ENCODE measurements at places on chromosomes 2 and 18.

DNA sequence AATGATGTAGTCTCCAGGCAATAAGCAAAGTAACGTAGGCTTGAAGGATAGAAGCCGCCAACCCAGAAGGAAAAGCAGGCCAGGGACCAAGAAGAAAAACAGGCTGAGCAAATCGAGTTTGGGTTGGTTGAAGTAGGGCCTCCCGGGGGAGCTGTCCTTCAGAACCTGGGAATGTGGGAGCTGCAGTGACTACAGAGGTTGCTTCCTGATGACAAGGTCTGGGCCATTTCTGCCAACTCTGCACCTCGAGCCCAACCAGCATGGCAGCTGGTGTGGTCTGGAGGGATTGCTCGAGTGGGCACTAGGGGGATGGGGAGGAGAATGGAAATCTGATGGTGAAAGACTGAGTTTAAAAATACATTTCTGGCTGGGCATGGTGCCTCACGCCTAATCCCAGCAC lies 14.1 kb downstream of the ACMSD start:
- DNase-seq, result no peak

DNA sequence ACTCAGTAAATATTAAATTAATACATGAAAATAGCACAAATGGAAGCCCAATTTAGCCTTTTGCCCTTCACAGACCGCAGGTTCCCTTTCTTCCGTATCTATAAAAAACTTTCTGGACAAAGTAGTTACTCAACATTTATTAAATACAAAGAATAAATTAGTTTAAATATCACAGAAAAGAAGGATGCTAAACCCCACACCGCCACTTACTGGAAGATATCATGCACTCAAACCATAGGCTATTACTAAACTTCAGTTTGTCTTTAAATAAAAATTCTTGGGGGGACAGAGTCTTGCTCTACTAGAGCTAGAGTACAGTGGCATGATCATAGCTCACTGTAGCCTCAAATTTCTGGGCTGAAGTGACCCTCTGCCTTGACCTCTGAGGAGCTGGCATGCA lies 120.7 kb upstream of the FHL2 start:
- DNase-seq, result no peak

DNA sequence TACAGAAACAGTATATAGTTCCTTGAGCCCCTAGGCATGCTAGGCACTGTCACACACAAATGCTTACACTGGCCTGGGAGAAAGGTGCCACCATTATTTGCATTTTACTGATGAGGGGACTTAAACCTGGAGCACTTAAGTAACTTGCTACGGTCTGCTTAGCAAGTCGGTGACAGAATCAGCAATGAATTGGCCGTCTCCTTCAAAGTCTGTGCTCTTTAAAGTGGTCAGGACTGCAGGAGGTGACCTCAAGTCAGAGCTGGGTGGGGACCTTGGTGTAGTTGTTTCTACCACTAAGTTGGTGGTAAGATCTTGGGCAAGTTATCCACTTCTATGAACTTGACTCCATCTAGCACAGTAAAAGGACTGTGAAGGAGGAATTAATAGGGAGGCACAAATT lies 34.8 kb downstream of the PTPRM start:
- no peak for DNase-seq

DNA sequence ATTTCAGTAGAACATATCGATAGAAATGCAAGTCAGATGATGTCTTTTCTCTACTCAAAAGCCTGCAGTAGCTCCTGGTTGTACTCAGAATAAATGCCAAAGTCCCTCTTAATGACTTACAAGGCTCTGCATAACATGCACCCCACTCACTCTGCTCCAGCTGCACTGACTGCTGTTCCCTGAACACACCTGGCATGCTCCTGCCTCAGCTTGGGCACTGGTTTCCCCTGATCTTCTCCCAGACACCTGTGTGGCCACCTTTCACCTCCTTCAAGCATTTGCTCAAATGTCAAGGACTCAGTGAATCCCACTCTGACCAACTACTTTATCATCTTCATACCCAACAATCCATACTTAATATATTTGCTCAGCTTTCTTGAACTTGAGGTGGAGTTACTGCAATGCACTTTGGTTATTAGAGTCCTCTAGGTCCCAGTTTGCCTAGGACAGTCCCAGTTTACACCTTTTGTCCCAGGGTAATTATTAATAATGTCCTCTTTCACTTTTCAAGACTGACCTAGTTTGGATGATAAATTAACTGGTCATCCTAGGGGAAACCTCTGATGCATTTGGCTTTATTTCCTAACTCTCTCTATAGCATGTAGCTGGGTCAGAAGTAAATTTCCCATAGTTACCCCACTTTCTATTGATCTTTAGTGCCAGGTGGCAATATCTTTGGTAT lies 44.1 kb downstream of the ACAA2 start:
- no peak for DNase-seq

- no peak for DNase-seq
Observed at GRCh38 chr18:78913395-78913794, 66.2 kb upstream of the SALL3 start.

DNA sequence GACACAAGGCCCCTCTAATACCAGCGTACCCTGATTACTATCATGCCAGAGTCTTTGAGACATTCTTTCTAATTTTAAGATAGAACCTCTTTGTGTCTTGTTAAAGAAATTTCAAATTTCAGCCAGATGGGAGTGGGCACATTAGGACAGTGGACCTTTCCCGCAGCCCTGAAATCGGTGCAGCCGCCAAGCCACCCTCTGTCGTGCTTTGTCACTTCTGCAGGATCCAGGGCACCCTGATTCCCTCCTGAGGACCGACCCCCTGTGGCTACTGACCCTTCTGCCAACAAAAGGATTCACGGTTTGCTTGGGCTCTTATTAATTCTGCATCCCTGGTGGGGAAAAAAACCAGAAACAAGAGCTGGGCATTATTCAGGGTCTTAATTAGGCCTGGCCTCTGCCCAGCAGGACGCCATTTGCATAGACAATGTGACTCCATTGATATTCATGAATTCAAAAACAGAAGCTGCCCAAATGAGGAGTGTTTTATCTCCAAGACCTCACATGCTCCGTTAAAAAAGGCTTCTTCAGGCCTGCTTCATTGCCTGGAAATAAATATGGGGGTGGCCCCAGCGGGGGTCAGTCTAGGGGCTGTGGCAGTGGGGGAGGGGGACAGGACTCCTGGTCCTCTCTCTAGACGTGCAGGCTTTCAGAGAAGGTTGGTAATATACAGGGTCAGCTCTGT lies 116.9 kb downstream of the ALPK2 start:
- no peak for DNase-seq

GRCh38 chr2:234292205-234292961 lies 204.5 kb downstream of the ARL4C start:
- DNase-seq, result peak; percentile 93

DNA sequence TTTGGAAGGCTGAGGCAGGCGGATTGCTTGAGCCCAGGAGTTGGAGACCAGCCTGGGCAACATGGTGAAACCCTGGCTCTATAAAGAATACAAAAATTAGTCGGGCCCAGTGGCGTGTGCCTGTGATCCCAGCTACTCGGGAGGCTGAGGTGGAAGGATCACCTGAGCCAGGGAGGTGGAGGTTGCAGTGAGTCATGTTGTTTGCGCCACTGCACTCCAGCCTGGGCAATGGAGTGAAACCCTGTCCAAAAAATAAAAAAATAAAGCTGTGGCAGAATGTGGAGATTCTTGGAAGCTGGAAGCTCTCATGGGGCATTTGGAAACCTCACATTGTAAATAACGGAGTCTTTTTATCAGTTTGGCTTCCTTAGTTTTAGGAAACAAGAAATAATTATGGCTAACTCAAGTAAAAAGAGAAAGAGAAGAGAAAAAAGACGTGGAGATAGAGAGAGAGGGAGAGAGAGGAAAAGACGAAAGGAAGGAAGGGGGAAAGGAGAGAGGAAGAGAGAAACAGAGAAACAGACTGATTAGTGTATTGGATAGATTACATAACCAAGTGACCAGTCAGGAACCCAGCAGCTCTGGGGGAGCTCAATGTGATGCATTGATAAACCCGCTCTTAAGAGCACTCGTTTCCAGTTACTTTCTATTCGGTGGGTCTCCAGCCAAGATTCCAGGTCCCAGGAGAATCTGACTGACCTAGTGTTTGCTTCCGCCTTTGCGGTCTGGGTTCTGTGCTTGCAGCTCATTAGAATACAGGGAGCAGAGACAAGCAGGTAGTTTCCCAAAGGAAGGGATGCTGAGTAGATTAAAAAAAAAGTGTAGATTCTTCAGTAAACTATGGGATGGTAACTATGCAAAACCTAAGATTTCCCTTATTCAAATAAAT lies 1.1 kb upstream of the SPAST start:
- peak; percentile 58 for DNase-seq

GRCh38 chr2:241070811-241071676 lies 31.0 kb downstream of the MTERF4 start:
- no peak for DNase-seq

- no peak for DNase-seq
Observed at GRCh38 chr2:28994074-28994473, 13.0 kb downstream of the TOGARAM2 start.

GRCh38 chr18:7307030-7307429 lies 76.1 kb downstream of the LRRC30 start:
- no peak for DNase-seq

- DNase-seq, result peak; percentile 99
Observed at GRCh38 chr2:73926493-73927327, at the start of gene DGUOK. DGUOK (plus strand) TSS chr2:73926880; CDS start chr2:73926911, 31 bp downstream.

- peak; percentile 52 for DNase-seq
Observed at GRCh38 chr18:60892855-60893254, 440.4 kb upstream of the CDH20 start.

DNA sequence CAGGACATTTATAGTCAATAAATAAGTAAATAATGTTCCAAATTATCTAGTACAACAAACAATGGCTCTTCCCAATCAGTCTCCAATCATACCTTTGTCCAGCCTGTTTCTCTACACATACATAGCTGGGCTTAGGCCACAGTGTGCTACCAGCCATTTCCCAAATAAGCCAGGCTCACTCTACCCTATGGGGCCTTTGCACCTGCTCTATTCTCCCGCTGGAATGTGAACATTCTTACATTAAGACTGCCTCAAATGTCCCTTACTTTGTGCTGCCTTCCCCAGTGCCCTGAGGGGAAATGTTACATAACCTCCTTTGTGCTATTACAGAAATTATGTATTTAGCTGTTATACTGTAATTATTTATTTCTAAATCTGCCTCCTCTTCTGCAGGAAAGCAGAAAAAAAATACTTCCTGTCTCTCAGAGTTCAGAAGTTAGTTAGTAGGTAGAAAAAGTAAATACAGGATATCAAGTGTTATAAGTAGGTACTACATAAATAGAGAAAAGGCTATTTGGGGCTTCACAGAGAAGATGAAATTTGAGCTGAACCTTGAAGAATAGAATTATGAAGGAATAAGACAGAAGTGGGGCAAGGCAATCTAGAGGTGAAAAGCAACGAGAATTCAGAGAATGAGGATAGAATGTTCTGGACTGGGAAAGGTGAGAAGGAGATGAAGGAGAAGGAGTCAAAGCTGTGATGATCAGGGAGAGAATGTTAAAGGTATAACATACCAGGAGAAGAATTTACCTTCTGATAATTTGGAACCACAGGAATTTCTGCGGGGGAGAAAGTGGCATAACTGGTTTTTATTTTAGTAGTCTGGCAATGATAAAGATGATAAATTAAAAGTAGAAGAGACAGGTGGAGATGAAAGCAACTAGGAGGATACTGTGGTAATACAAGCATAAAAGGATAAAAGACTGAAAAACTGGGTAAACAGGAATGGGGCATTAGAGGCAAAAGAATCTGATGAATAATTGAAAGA lies 37.0 kb downstream of the ROCK1 start:
- no peak for DNase-seq

DNA sequence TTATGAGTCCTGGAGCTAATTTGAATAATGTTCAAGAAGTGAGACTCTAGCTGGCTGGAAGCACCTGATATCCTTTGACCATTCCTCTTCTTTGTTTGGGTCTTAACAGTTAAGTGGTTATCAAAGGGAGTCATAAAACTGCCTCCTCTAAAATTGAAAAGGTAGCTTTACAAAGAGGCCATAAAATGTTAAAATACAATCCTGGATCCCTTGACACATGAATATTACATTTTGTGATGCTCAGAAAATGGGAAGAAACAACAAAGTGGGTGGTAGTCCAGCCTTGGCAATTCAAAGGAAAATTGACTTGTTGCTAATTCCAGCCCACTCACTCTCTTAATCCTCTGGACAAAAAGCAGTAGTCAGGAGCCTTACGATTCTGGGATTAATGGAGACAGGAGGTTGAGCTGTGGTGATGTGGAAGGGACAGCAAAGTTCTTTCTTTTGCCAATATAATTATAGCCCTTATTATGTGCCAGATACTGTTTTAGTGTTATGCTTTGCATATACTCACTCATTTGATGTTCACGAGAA lies 339.2 kb downstream of the PDE11A start:
- DNase-seq, result no peak

GRCh38 chr18:66560094-66560493 lies 43.8 kb downstream of the CDH19 start:
- peak; percentile 19 for DNase-seq
